ENCODE measurements at places on chromosomes 7 and 10.

DNA sequence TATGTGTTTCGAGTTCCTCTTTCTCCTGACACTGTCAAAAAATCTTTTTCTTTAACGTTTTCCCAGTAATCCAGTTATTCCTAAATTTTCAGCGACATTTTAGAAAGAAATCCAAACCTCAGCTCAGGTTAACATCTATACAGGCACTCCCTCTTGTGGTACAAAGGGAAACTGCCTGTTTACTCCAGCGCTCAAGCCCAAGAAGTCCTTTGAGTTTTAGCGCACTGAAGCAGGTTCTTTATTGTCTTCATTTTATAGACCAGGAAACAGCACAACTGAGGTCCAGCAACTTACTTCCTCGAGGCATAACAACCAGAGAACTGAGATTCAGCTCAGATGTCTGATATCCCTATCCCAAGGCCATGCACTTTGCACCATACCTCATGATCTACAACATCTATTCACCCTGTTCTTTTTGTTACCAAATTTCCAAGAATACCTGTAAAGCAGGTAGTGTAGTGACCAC lies 287.2 kb upstream of the MKLN1 start:
- peak; percentile 36 for DNase-seq

DNA sequence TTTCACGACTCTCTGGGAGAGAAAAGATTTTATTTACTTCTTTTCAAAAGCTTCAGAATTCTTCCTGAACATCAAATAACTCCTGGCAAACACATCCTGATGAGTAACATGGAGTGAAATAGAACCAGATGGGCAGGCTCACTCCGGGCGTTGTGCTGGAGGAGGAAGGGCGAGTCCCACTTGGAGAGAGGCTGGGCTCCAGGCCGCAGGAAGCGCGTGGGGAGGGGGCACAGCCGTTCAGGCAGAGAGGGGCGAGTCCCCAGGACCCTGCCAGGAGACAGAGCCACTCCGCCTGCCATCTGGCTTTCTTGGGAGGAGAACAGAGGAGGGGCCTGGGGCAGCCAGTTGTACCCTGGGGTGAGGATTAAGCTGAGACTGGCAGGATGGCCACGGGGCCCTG lies 265.9 kb upstream of the ZMIZ1 start:
- DNase-seq: no peak

DNA sequence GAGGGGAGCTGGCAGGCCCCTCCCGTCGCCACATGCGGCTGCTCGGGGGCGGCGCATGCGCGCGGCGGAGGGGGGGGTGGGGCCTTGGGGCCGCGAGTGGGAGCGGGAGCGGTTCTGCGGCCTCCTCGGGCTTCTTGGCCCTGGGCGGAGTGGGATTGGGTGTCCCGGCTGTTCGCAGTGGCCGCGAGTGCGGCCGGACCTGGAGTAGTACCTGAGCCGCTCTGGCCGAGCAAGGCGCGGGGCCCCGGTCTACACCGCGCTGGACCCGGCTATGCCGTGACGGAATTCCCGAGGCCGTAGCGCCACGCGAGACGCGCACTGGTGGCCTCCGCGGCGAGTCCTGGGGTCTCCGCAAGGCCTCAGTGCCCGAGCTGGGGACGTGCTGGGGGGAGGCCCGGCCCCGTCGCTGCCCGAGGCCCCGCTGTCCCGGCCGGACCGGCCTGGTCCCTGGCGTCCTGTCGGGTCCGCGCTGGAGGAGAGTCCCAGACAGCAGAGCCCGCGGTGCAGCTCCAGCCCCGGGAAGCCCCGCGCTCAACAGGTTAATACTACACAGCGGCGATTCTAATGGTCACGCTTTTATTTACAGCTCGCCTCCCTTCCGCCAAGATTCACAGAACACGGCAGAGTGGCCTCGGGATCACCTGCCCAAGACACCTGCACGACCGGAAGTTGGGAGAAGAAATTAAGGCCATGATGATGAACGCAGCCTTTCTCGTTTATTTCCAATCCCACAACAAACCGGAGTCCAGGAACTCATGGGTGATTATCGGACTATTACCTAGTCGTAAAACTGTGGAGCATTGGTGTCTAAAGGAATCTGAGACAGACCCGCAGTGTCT lies 671 bp upstream of the PAXIP1 start:
- DNase-seq: peak; percentile 95

- DNase-seq: peak; percentile 75
Observed at GRCh38 chr10:126387931-126388911, at the start of gene ADAM12. ADAM12 (minus strand) TSS chr10:126388477; CDS start chr10:126388145, 332 bp downstream.

DNA sequence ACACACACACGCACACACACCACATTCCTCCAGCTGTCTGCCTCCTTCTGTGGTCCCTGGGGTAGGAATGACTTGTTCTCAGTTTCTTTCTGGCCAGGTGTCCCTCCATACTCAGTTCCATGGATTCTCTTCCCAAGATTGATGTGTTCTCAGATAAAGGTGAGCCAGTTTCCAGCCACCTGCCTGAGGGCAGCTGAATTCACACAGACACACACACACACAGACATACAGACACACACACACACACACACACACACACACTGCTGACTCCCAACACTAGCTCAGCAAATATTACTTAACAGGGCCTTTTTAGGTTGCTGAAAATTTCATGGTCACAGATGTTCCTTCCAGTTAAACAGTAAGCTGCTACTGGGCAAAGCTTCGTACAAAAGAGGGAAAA lies 45.4 kb upstream of the GDF10 start:
- DNase-seq: no peak

DNA sequence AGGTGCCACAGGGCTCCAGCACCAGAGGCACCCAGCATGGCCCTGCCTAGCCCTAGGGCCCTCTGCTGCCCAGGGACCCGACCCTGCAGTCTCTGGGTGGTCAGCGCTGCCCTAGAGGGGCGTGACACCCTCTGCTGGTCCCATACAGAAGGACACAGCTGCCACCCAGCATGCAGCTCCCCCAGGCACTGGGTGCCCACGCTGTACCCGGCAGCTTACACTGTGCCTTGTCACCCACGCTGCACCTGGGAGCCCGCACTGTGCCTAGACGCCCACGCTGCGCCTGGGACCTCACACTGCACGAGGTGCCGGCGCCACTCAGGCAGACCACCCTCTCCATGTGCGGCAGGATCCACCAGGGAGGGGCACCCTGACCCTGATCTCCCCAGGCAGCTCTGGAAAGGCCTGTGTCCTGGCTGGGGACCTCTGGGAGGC lies 55.2 kb downstream of the PWWP2B start:
- DNase-seq: no peak
